ENCODE measurements at places on chromosomes 11 and 22. TPM values are rescaled to one million over a fixed set of nuclear protein-coding genes. Genes with fewer than 3 reads are reported as not detected.

MUC6 gene
- 0.19 TPM for total RNA-seq

MPPED1 gene
- not detected for total RNA-seq

F2 gene
- 0.72 TPM for total RNA-seq

FOLR2 gene
- total RNA-seq, result 1.5 TPM

DNA sequence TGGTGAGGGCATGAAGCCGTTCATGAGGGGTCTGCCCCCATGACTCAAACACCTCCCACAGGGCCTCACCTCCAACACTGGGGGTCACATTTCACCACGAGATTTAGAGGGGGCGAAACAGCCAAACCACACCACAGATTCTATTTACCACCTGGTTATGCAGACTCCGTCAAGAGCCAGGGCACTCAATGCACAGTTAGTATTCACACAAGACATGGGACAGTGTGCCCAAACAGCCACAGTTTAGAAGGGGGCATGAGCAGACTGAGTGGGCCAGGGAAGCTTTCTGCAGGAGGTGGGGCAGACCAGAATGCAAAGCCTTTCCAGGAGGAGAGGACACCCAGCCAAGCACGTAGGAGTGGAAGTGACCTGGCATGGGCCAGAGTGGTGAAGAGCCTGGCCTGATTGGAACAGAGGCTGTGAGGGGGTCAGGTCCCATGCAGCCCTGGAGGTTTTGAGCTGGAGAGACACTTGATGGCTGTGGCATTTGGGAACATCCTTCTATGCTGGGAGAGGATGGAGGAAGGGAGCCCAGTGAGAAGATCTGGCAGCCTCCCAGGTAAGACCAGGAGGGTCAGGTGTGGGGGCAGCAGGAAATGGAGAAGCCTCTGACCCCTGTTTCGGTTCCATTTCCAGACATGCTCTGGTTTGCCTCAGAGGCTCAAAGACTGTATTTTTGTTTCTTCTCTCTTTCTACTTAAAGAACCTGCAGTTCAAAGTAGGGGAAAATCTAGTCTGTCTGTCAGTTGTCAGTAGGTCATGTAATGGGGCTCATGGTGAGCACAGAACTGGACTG is 199.1 kb upstream of the NCAM1 start:
- peaks cover 12% of the 10 kb centered on the region for H3K4me1 ChIP-seq
- no peak overlapping the region for H3K4me3 ChIP-seq
- DNase-seq, result no peak
- H3K27me3 ChIP-seq, result no peaks in the 10 kb centered on the region
- H3K27ac ChIP-seq, result no peak overlapping the region

- H3K4me3 ChIP-seq, result no peak overlapping the region
- H3K27ac ChIP-seq, result no peak overlapping the region
- DNase-seq, result no peak
- H3K36me3 ChIP-seq, result peaks cover 33% of the 10 kb centered on the region
These were observed 4.4 kb downstream of the EFEMP2 start for GRCh38 chr11:65868076-65868667.

GRCh38 chr11:35365961-35366360 is 53.4 kb downstream of the SLC1A2 start:
- H3K27ac ChIP-seq, result no peak overlapping the region
- DNase-seq, result no peak
- H3K27me3 ChIP-seq, result no peaks in the 10 kb centered on the region
- H3K4me3 ChIP-seq, result no peak overlapping the region

GRCh38 chr11:103907548-103908455 is 128.6 kb upstream of the DDI1 start:
- no peak overlapping the region for H3K27ac ChIP-seq
- no peaks in the 10 kb centered on the region for H3K27me3 ChIP-seq
- H3K36me3 ChIP-seq, result no peaks in the 10 kb centered on the region
- H3K4me3 ChIP-seq, result no peak overlapping the region

GRCh38 chr11:43732225-43732624 is 51.7 kb downstream of the HSD17B12 start:
- H3K36me3 ChIP-seq, result peaks cover 6% of the 10 kb centered on the region
- no peak overlapping the region for H3K4me3 ChIP-seq
- no peaks in the 10 kb centered on the region for H3K27me3 ChIP-seq
- no peak for DNase-seq
- no peak overlapping the region for H3K27ac ChIP-seq
